ENCODE measurements at places on chromosomes 1 and 21.
A peak's percentile ranks its signal among the peaks of the same experiment; 100 is the strongest.

- no peak for DNase-seq
Observed at GRCh38 chr1:6475381-6476133, 9.6 kb upstream of the TNFRSF25 start.

- DNase-seq: no peak
Observed at GRCh38 chr1:3014050-3014440, 7.2 kb upstream of the ACTRT2 start.

- DNase-seq: no peak
Observed at GRCh38 chr1:25183126-25183980, 48.9 kb downstream of the SYF2 start.

DNA sequence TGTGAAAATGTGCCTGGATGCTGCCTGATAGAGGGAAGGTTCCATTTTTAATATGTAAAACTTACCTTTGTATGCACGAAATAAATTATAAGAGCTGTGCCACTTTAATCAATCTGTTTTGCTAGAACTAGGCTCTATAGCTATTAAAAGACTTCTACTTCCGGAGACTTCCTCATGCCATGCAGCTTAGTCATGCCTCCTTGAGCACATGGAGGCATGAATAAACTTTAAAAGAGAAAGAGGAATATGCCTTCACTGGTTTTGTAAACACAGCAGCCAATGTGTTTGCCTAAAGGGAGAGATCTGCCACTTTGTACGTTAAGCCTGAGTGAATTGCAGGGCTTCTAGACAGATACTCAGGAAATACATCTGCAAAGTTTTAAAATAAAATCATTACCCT, 604.6 kb downstream of the LRRIQ3 start:
- DNase-seq: no peak

DNA sequence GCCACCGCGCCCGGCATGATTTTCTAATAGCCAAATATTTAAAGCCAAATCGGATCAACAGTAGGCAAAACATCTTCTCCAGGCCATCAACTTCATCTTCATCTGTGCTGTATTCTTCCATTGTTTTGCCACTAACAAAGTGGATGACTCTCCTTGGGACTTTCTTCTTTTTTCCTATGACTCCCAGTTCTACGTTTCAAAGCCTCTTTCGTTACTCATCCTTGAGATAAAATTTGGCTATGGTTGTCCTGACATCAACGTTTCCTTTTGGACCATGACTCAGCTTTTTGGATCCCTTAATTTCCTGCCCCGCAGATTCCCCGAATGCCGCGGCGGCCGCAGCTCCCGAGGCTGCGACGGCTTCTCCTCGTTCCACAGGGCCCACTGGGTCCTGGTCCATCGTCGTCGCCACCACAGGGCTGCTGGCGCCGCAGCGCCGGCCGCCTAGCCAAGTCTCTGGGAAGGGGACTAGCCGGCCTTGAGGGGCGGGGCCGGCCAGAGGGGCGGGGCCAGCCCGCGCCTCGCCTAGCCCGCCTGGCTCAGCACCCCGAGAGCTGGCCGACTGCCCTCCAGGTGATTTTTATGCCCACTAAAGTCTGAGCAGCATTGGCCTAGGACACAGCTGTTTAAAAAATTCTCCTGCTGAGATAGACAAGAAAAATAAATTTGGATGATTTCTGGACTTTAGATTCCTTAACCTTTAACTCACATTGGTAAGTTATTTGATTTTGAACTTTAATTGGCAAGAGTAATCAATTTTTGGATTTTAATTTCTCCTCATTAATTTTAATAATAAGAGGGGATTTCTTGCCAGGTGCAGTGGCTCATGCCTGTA, 93.9 kb downstream of the ADCY10 start:
- no peak for DNase-seq

DNA sequence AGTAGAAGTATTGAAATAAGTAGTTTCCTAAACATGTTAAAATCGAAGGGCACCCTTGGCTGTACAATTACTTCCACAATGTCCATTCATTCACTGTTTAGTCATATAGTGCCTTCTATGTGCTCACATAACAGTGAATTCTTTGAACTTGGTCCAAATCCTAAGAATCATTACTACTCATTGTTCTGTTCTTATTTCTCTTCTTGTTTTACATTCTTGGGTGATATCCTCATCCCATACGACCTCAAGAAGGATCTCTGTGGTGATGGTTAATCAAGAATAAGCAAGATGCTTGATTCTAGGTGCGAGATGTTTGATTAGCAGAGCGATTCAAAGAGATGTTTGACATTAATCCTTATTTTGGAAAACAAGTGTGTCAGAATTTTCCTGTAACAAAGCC, 667.4 kb upstream of the ZP4 start:
- DNase-seq: no peak

DNA sequence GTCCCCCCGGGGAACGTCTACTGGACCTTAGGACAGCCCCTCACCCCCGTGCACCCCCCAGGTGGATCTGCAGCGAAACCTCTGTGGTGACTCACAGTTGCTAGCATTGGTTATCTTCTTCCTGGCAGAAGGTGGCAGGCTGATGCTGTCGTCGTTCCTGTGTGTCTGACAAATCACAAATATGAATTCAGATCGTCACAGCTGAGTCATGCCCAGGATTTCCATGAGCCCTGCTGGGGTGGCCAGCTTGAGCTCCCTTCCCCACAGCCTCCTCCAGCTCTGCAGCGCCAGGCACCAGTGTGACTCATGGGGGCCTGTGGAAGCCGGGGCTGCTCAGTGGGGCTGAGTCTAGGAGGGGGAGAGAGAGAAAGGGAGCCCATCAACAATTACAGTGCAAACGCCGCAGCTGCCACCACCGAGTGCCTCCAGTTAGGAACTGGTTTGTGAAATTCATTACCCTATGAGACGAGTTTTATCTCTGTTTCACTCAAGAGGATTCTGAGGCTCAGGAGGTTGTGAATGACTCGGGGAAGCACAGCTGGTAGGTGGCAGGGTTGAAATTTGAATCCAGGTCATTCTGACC, 197.9 kb downstream of the DYRK1A start:
- peak; percentile 40 for DNase-seq

DNA sequence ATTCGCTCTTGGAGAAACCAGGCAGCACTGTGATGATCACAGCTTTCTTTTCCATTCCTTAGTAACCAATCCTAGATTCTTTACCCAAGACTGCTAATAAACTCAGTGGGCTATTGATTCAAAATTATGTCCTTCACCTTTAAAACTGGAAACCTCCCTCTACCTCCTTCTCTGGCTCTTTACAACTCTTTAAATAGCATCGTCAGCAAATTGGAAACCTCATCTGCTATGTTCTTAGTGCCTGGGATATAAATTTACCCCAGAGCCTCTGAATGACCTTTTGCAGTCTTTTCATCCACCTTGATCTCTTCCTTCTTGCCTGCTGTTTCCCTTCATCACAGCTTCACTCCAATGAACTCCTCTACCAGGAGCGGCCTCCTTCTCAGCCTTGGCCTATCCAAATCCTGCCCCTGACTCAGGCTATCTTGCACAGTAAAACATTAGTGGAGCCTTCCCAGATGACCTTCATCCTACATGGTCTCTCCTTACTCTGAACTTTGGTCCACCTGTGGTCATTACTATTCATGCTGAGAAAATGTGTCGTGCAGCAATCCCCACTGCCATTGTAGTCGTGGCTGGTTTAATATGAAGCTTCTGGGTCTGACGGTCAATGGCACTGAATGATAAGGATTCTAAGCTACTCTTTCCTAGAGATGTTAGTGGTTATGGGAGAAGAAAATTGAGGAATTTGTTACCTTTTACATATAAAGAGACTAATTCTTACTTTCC, 644.1 kb downstream of the SMYD3 start:
- no peak for DNase-seq

DNA sequence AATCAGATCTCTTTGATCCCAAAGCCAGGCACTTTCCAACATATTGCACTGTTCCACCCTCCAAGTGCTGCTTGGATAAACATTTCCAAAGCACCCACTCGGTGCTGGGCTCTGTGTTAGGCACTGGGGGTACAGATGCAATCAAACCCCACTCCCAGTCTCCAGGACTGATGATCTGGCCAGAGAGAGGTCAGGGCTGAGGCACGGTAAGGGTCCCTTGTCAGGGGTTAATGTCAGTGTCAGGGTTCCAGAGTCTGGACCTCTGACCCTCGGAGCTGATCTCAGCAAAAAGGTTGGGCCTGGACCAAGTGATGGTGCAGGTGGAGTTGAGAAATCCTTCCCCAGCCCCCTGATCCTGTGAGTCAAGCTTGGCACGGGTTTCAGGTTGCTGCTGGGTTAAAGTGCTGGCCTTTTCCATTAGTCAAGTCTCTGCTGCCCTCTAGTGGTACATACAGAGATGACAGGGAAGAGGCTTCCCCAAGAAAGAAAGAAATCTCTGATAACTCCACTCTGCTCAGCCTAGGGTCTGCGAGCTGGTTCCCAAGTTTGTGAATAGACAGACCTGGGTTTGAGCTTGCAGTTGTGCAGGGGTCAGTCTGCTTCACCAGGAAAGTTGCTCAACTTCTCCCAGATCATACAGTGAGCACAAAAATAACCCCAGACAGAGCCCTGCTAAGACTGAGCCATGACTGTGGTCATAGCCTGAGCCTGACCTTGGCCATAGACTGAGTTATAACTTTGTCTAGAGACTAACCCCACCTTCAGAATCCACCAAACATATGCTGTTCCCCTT, 74.6 kb downstream of the DMRTA2 start:
- DNase-seq: peak; percentile 79

DNA sequence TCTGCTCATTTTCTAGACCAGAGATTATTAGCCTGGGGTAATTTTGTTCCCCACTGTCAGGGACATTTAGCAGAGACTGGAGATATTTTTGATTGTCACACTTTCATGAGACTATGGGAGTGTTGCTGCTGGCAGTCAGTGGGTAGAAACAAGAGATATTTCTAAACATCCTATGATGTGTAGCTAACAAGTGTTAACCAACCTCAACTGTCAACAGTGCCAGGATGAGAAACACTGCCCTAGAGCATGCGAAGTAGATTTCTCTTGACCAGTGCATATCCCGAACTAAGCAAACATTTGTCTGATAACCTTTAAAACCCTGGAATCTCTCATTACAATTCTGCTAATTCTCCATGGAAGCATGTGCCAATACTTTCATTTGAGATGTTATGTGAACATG, 607.4 kb upstream of the TMPRSS15 start:
- no peak for DNase-seq

DNA sequence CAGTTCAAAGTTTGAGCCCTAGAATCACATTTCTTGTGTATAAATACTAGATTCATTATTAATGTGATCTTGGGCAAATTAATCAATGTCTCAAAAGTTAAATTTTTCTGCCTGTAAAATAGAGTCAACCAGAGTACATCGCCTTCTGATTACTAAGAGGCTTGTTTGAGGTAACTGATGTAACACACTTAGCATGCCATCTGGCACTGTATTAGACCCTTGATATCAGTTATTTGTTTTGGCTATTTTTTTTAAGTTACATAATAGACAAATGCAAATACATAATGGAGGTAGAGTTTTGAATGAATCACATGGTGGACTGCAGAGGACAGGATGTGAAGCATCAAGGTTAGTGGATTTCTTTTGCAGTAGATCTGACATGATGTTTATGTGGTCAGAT, 298.4 kb downstream of the ADGRL2 start:
- DNase-seq: no peak

DNA sequence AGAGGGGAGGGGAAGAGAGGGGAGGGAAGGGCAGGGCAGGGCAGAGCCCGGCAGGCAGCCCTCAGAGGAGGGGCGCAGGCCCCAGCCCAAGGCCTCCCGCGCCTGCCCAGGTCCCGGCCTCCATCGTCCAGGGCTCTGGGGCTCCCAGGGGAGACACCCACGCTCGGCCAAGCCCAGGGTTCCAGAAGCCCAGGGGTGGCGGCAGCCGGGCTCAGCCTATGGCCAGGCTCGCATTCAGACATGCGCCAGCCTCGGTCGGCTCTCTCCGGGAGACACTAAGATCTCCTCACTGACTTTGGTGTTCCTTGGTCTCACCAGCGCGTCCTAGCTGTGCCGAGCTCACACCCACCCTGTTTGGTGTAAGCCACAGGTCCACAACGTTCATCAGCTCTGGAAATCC, 7.1 kb upstream of the ANKRD65 start:
- DNase-seq: no peak

- DNase-seq: no peak
Observed at GRCh38 chr1:151939141-151939540, 29.8 kb upstream of the THEM4 start.

- DNase-seq: no peak
Observed at GRCh38 chr21:42725416-42725930, 72.1 kb downstream of the PDE9A start.

GRCh38 chr1:205505791-205506190, 1.3 kb downstream of the CDK18 start:
- DNase-seq: no peak

All from NCI-H2081 treated with DMSO at 0.1 percent for 48 hours (cell line).